ENCODE measurements at places on chromosomes 2 and 18.

DNA sequence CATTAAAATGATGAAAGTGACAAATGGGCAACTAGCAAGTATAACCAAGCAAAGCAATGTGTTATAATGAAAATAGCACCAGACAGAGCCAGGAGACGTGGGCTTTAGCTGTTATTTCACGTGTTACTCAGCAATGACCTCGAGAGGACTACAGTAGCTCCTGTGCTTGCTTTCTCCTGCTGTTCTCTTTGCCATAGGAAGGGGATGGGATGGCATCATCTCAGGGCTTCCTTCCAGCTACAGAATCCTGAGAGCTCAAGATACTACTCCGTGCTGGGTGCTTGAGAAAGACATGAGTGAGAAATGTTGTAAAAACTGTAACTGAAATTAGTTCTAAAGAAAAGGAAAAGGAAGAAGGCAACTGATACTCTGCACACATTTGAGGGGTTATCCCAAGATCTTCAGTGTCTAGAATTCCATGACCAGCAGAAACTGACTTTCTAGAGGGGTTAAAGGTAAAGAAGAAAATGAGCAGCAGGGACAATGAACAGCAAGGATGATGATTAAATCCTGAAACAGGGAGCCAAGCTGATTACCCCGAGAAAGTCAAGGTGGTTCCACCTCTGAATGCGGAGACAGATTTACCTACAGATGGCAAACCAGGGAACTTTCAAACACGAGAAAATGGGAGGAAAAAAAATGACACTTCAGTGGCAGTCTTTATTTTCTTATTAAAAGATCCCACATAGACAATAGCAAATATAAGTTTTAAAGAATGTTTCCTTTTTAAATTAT, 33.4 kb downstream of the GAREM1 start:
- no peak for DNase-seq

DNA sequence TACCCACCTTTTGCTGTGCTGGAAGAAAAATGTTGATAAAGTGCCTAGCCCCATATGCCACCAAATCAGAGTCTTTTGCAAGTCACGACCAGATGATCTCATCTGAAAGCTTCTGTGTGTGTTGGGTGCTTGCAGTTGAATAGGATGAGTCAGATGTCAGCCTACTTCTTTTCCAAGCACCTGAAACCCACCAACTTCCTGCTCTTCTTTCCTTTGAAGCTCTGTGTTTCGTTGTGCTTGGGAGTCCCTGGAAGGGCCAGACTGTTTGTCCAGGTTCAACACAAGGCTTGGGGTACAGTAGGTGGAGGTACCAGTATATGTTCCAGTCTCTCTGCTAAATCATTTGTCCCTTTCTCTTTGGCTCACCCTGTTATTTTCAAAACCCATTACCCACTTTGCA, 36.8 kb upstream of the LCLAT1 start:
- peak; percentile 9 for DNase-seq

- DNase-seq: no peak
These were observed 480.9 kb downstream of the TSN start for GRCh38 chr2:122236152-122236874.

- no peak for DNase-seq
These were observed 63.8 kb downstream of the GALNT13 start for GRCh38 chr2:153935511-153935910.

GRCh38 chr2:5549771-5550170, 142.4 kb upstream of the SOX11 start:
- DNase-seq: no peak

- no peak for DNase-seq
These were observed 37.6 kb upstream of the PARD3B start for GRCh38 chr2:204507636-204508035.

Measured in ecto neural progenitor cell (in vitro differentiated cells).